Lower lobe of right lung (tissue), 2 donors: ENCODE measurements at places on chromosomes 11 and 22. TPM values are rescaled to one million over a fixed set of nuclear protein-coding genes. Genes with fewer than 3 reads are reported as not detected.
A peak's percentile ranks its signal among the peaks of the same experiment; 100 is the strongest.

Gene PANX3
- total RNA-seq: not detected

Gene OR56B1
- total RNA-seq: not detected

Gene DEPDC7
- total RNA-seq: 0.71 TPM

DNA sequence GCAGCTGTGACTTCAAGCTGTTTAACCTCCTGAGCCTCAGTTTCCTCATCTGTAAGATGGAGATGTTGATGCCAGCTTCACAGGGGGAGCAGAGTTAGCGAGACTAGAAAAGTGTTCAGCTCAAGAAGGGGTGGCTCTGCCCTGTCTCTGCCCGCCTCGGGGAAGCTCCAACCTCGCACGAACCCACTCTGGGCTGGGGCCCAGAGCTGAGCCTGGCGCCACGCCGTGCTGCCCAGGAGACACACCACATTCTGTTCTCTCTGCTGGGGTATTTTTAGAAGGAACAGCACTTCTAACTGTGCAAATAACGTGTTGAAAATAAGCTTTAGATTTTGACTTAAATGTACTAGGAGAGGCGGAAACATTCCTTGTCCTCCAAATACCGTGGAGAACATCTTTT, 74.1 kb downstream of the PHF21B start:
- no peak for DNase-seq

DNA sequence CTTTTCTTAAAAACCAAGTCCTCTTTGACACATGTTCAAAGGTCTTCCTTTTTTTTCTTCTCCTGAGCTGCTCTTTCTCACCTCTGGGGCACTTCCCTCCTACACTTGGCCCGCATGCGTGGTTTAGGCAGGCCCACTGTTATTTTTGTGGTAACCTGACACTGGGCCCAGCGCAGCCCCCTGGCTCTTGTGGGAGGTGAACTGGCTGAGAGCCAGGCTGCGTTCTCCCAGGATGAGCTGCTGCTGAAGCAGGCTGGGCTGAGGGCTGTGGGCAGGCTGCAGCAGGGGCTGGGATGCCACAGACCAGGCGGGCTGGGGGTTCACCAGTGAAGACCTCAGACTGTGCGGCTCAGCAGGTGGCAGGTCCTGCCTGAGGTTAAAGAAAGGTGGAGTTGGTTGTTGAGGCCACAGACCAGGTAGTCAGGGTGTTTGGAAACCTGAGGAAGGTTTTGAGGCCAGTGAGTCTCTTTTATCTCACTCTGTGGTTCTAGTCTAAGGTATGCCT, 72.4 kb downstream of the TEAD1 start:
- DNase-seq: peak; percentile 56

DNA sequence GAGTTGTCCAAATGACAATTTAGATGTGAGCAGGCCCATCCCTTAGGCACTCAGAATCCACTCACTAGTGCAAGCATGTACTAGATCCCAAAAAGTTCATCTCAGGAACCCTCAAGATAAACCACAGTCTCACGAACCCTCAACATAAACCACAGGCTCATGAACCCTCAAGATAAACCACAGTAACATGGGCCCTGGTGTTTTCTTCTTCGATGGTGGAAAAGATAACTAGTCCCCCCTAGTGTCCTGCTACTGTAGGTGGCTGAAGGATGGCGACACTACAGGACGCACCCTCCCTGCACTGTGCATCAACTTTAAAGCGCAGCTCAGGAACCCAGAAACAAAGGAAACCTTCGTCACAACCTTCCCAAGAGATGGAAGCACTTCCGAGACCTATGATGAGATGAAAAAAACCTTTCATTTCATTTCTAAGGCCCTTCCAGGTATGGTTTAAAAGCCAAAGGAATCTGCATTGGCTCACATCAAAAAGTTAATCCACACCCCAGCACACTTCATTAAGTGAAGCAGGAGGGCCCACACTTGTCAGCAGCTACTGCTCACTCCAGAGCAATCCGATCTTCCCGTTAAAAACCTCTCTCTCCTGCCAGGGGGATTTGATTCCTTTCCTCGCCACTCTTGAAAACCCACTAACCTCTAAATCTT, 2.4 kb downstream of the LARGE1 start:
- DNase-seq: no peak

GRCh38 chr11:65947133-65947532, 1.9 kb downstream of the TSGA10IP start:
- no peak for DNase-seq

DNA sequence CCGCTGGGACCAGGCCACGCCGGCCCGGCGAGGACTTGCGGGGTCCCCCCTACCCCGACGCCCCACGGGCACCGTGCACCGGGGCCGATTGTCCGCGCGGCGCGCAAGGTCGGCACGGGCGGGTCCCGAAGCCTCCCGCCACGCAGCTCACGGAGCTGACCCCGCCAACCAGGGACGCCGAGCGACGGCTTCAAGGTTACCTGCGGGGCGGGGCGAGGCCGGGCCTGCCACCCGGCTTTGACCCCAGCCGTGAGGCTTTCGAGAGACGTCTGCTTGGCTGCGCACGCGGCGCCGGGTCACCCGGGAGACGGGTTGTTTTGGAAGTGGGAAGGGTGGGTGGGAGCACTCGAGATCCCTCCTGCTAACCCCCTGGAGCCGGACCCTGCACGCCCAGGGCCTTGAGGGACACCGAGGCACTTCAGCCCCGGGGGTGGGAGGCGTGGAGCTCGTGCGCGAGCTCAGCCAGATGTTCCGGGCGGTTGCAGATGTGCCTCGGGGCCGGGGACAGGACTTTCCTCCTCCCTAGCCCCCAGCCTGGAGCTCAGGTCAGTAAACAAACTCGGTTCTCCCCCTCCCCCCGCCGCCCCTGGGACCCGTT, 3.2 kb upstream of the WNT11 start:
- DNase-seq: peak; percentile 64

DNA sequence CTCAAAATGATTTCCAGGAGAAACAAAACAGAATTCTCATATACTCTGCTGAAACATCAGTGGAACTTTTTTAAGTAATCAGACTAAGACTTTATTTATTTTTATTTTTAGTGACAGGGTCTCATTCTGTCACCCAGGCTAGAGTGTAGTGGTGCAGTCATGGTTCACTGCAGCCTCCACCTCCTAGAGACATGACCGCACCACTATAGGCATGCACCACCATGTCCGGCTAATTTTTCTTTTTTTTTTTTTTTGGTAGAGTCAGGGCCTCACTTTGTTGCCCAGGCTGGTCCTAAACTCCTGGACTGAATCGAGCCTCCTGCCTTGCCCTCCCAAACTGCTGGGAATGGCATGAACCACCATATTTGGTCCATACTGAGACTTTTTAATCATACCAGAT, 42.9 kb downstream of the PRDM10 start:
- DNase-seq: no peak

DNA sequence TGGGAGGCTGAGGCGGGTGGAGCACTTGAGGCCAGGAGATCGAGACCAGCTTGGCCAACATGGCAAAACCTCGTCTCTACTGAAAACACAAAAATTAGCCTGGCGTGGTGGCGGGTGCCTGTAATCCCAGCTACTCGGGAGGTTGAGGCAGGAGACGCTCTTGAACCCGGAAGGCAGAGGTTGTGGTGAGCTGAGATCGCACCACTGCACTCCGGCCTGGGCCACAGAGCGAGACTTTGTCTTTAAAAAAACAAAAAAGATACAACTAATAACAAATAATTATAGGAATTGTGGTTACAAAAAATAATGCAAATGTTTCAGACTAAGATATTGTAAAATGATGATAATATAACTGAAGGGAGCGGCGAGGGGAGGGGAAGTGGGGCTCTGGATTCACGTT, 90.3 kb upstream of the RTL6 start:
- peak; percentile 23 for DNase-seq

DNA sequence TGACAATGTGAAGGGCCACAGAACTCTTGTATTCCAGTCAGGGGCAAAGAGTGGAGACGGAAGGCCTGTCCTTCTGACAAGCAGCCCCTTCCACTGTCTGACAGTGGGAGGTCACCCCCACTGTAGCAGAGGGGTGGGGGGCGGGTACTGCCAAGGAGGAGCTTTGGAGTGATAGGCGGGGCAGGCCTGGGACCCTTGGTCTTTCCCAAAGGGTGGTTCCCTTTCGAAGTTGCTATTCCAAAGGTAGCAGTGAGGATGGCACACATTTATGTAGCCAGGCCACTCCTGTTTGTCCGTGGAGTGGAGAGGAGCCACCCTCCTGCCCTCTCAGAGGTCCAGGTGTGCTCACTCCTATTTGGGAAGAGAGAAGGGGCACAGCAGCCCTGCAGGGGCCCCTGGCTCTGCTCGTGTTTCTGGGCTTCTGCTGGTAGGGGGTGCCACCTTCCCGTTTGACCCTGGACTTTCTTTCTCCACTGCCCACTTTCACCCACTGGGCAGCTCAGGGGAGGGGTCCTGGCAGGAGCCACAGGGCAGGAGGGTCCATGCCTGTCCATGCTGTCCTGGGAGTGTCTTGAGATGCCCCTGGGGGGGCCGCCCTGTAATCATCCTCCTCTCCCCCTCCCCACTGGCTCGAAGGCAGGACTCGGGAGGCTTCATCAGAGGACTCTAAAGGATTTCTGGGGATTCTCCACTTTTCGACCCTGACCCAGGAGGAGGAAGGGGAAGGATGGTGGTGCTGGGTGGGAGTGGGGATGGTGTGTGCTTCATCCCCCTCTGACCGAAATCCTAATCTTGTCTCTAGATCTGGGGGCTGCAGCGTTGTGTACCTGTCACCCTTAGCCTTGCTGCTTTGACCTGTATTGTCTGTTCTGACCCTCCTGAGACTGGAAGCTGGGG, 994 bp downstream of the TAGLN start:
- peak; percentile 26 for DNase-seq

DNA sequence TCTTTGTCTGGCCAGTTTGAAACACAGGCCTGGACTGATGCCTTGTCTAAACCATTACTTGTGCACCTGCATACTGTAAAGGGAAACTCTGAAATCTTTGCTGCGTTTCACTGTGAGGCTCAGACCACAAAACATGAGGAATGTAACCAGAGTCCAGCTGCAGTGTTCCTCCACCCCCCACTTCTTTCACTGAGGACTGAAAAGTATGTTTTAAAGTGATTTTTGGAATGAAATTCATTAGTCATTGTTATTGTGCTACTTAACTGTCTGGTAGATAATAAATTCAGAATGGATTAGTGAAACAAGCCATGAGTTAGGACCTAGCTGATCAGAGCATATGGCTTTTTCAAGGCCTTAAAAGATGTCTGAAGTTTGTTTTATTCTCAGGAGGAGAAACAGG, 181.2 kb downstream of the WNT11 start:
- no peak for DNase-seq

DNA sequence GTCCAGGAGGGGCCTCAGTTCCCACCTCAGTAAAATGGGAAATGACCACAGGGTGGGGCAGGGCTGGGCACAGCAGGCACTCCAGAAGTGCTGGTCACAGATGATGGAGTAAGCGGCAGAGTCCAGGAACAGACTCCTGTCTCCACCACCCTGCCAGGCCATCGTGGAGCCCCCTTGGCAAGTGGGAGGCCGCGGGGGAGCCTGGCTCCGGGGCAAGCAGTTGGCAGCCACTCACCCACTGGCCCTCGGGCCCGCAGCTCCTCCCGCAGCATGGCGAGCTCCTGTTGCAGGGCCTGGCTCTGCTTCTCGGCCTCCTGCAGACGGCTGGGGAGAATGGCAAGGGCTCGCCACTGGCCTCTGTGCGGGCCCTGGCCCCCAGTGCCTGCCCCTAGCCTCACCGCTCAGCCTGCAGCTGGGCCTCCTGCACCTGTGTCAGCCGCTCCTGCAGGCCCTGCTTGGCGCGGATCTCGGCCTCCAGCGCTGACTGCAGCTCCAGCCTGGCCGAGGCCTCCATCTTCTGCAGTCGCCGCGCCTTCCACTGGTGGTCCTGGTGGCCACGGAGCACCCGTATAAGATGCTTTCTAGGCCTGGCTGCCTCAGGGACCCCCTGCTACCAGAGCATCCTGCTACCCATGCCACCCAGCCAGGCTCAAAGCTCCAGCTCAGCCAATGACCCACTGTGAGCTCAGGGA, 10.3 kb downstream of the CDC42BPG start:
- no peak for DNase-seq

DNA sequence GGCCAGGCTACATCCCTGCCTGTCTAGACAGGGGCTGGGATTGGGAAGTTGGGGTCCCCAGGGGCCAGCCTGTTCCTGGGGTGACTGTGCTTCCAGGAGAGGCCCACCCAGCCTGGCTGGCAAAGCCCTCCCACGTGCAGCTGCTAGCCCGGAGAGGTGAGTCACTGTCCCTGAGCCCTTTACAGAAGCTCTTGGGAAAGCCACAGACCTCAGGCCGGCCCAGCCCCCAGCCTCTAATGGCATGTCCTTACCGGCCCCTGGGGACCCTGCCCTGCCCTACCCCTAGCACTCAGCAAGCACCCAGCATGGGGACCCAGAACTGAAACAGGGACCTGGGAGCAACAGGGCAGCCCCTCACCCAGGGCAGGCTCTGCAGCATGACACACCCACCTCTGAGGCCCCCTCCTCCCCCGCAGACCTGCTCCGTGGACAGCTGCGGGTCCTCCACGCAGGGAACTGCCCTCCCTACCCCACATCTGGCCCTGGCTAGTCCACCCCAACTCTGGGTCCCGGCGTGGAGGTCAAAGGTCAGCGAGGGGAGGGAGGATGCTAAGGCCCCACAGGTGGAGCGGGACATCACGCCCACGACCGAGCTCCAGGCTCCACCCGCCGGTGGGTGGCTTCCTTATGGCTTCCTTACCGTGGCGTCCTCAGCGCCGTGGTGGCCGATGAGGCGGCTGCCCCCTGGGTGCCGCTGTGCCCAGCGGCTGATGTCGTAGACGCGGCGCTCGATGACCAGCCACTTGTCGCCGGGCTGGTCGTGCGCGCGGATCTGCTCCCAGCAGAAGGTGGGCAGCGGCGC, 615 bp downstream of the FADS3 start:
- DNase-seq: peak; percentile 74

GRCh38 chr11:12410006-12410728, 32.8 kb downstream of the PARVA start:
- DNase-seq: no peak

DNA sequence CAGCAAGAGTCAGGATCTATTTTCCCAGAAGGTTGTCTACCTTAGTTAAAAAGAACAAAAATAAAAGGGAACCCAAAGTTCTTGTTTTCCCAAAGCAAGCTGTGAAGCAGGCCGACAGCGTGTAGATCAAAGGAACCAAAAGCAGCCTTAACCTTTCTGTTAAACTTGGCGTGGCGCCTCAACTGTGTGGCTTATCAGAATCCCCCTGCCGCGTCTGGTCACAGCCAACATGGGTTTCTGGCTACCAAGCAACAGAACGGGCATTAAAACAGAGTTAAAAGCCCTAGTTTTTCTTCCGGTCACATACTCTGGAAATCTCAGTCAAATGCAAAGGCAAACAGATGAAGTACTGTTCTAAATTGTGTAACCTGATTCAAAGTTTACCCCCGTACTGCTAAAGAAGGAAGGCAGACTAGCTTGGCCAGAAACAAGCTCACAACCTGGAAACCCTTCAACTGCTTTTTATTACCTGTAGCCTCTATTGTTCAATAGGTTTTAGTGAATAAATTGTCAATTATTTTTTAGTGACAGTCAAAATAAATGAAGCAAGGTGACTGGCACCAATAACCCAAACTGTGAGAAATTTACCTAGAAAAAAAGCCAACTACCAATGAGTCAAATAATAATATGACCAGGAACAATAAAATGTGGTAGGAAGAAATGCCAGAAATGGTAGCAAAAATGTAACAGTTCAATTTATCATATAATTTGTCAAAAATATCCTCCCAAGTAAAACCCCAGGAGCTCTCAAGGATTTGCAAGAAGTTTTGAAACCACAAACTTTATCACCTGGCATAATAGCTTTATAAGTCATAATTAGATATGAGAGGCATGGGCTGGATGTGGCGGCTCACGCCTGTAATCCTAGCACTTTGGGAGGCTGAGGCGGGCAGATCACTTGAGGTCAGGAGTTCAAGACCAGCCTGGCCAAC, 21.4 kb downstream of the CHKA start:
- peak; percentile 79 for DNase-seq
